Progenitor cell of endocrine pancreas (in vitro differentiated cells): ENCODE measurements at places on chromosomes 12 and 14. TPM values are rescaled to one million over a fixed set of nuclear protein-coding genes. Genes with fewer than 3 reads are reported as not detected.
A peak's percentile ranks its signal among the peaks of the same experiment; 100 is the strongest.

Gene CBLN3
- total RNA-seq = 1.5 and 1.9 TPM in 2 replicates

- peaks cover 33% of the 10 kb centered on the region for H3K27me3 ChIP-seq
- no peak overlapping the region for H3K27ac ChIP-seq
- DNase-seq = no peak
Measured at GRCh38 chr14:99380991-99381687, 99.5 kb downstream of the SETD3 start.

DNA sequence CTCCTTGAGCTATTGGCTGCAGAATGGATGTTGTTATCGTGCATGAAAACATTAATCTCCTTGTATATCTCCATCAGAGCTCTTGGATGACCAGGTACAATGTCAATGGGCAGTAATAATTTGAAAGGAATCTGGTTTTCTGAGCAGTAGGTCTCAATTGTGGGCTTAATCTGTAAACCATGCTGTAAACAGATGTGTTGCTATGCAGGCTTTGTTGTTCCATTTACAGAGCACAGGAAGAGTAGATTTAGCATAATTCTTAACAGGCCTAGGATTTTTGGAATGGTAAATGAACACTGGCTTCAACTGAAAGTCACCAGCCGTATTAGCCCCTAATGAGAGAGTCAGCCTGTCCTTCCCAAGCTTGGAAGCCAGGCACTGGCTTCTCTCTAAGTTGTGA lies 50.4 kb downstream of the ATG14 start:
- H3K4me1 ChIP-seq = no peaks in the 10 kb centered on the region
- H3K27me3 ChIP-seq = no peaks in the 10 kb centered on the region
- DNase-seq = no peak
- peaks cover 8% of the 10 kb centered on the region for H3K36me3 ChIP-seq

DNA sequence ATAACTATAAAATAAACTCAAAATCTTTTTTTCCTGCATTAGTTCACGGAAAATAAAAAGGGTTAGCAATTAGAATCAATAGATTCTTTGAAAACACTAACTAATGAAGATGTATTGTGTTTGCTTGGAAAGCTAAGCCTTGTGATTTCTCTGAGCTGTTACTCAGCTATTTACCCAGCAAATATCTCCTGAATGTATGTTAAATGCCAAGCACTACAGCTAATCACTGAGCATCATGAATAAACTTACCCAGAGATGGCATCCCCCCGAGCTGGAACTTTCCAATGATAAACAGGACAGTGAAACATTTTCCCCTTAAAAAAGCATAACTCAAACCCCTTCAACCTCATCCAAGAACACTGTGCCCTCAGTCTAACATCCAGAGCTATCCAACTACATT lies 71.2 kb downstream of the SLC2A13 start:
- H3K27ac ChIP-seq = peak overlapping the region; percentile 14
- H3K4me1 ChIP-seq = peaks cover 45% of the 10 kb centered on the region
- no peak overlapping the region for H3K4me3 ChIP-seq
- no peaks in the 10 kb centered on the region for H3K36me3 ChIP-seq
- DNase-seq = no peak

GRCh38 chr12:21773263-21773741 lies 1.2 kb downstream of the KCNJ8 start:
- H3K27me3 ChIP-seq = peaks cover 47% of the 10 kb centered on the region
- H3K4me1 ChIP-seq = peaks cover 9% of the 10 kb centered on the region
- no peaks in the 10 kb centered on the region for H3K36me3 ChIP-seq
- no peak overlapping the region for H3K27ac ChIP-seq
- DNase-seq = peak; percentile 19
- H3K4me3 ChIP-seq = peak overlapping the region; percentile 38

- no peak overlapping the region for H3K27ac ChIP-seq
- H3K4me3 ChIP-seq = no peak overlapping the region
- no peak for DNase-seq
Measured at GRCh38 chr14:81567302-81567701, 33.6 kb upstream of the SEL1L start.

Gene NXPH4
- 1.7 and 2.0 TPM in 2 replicates for total RNA-seq

GRCh38 chr12:42652048-42652447 lies 62.5 kb upstream of the PRICKLE1 start:
- H3K27me3 ChIP-seq = no peaks in the 10 kb centered on the region
- no peak overlapping the region for H3K27ac ChIP-seq
- no peak overlapping the region for H3K4me3 ChIP-seq
- H3K36me3 ChIP-seq = no peaks in the 10 kb centered on the region
- DNase-seq = no peak

DNA sequence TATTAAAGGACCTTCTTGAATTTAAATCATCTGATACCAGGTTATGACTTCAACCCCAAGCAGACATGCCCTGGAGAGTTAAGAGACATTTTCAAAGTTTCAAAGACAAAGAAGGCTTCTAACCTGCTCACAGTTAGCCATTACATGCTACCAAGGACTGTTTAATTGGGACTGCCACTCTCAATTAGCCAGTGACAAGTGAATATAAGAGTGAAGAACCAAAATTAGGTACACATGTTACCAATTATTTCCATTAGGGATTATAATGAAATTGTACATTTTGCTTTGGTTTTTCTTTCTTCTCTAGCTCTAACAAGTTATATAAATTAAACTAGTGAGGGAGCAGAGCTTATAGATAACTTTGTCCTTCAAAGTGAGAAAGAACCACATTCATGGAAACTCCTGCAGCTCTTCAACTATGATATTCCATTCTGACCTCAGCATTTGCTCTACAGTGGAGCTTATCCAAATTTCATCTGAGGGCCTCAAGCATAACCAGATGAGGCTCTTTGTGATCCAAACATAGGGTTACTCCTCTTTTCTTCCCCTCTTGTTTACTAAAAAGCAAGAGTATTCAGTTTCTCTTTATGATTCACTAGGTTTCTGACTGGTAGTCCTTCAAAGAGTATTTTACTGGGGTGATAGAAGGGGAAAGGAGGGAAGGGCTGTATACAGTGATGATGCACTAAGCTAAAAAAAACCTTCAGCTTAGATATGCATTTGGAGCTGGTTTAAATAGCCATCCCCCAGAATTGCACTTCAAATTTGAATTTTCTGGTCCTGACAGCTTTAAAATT lies 91.3 kb downstream of the DUSP6 start:
- no peak overlapping the region for H3K27ac ChIP-seq
- DNase-seq = no peak
- peaks cover 15% of the 10 kb centered on the region for H3K4me1 ChIP-seq
- H3K4me3 ChIP-seq = no peak overlapping the region

- DNase-seq = no peak
- H3K27ac ChIP-seq = no peak overlapping the region
- no peaks in the 10 kb centered on the region for H3K36me3 ChIP-seq
- H3K4me3 ChIP-seq = no peak overlapping the region
Measured at GRCh38 chr12:16062611-16063010, 151.5 kb downstream of the DERA start.

DNA sequence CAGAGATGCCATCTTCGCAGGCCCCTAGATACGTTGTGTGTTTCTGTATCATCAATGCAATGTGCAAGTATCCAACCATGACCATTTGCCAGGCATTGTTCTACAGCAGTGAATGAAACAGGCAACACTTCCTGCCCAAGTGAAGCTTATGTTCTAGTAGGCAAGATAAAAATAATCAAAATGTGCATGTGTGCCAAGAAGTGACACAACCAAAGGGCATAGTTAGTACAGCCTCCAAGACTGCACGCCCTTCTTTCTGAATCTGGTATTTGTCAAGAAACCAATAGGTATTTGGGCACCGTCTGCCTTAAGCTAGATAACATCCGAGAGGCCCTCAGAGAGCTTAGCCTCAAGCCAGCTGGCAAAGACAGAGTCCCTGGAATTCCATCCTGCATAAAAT lies 152.0 kb downstream of the TMEM132C start:
- DNase-seq = no peak
- H3K27me3 ChIP-seq = peaks cover 17% of the 10 kb centered on the region
- no peak overlapping the region for H3K4me3 ChIP-seq
- H3K36me3 ChIP-seq = no peaks in the 10 kb centered on the region
- no peak overlapping the region for H3K27ac ChIP-seq
- no peaks in the 10 kb centered on the region for H3K4me1 ChIP-seq

DNA sequence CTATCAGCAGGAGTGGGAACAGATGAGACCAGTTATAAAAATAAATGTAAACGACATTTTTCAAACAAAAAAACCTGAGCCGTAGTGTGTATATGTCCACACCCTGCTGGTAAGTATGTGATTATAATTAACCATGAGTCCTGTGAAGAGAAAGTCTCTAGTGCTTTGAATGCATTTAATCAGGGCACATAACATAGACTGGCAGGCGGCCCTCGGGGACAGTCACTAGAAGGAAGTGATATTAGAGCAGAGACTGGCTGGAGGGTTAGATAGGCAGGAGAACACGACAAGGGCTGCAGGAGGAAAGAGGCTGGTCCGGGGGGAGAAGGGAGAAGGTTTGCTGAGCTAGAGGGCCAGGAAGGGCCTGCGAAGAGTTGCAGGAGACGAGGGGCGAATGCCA lies 23.8 kb upstream of the ELK3 start:
- no peaks in the 10 kb centered on the region for H3K4me1 ChIP-seq
- H3K27me3 ChIP-seq = peaks cover 11% of the 10 kb centered on the region
- no peak overlapping the region for H3K4me3 ChIP-seq
- no peak overlapping the region for H3K27ac ChIP-seq
- no peak for DNase-seq
- no peaks in the 10 kb centered on the region for H3K36me3 ChIP-seq

DNA sequence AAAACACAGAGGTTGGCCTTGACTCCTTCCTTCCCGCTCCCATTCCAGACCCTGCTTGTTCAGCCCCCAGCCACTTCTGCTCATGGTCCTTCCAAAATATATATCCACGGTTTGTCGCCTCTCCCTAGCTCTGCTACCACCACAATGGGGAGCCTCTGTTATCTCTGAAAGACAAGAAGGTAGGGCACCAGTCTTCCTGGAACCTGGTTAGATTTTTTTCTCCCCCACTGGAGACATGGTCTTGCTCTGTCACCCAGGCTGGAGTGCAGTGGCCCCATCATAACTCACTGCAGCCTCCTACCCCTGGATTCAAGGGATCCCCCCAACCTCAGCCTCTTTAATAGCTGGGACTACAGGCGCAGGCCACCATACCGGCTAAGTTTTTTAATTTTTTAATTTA lies 95.7 kb downstream of the PTPN11 start:
- no peak for DNase-seq
- H3K4me1 ChIP-seq = no peaks in the 10 kb centered on the region
- no peaks in the 10 kb centered on the region for H3K36me3 ChIP-seq
- H3K4me3 ChIP-seq = no peak overlapping the region

DNA sequence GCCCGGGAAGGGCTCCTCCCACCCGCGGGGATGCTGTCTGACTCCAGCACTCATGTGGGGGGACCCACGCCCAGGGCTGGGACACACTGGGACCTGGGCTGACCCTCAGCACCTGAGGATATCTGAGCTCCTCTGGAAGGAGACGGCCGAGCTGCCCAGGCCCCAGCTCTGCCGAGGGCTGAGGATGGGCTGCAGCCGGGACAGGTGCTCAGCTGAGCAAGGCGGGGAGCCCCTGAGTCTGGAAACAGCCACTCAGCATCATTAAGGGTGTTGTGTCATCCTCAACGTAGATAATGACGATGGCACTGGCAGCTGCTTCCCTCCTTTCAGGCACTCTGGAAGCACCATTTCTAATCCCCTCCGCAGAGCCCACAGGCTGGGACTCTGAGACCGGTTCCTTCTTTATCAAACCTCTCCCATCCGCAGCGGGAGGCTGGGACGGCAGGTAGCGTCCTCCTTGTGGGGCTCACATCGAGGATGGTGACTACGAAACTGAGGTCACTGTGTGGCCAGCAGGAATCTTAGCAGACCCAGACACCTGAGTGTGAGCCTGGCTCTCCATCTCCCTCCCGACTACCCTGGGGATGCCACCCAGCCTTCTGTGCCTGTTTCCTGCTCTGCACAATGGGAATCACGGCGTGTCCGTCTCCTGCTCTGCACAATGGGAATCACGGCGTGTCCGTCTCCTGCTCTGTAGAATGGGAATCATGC lies 26.7 kb upstream of the SFSWAP start:
- no peak overlapping the region for H3K4me3 ChIP-seq
- DNase-seq = no peak
- peaks cover 25% of the 10 kb centered on the region for H3K27me3 ChIP-seq
- H3K36me3 ChIP-seq = no peaks in the 10 kb centered on the region

Gene ADCY6
- total RNA-seq = 120 and 128 TPM in 2 replicates

DNA sequence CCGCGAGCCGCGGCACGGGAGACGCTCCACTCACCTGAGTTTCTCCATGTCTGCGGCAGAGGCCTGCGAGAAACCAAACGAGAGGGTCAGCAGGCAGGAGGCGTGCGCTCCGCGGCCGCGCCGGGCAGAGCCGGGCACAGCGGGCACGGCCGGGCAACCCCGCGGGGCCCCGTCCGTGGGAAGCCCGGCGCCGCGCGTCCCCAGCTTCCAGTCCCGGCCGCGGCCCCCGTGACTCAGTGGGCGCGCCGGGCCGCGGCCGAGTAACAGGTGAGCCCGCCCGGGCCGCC lies 19.4 kb downstream of the BEGAIN start:
- DNase-seq = no peak
- H3K4me1 ChIP-seq = peaks cover 2% of the 10 kb centered on the region
- H3K27ac ChIP-seq = no peak overlapping the region
- H3K36me3 ChIP-seq = no peaks in the 10 kb centered on the region
- H3K4me3 ChIP-seq = no peak overlapping the region

DNA sequence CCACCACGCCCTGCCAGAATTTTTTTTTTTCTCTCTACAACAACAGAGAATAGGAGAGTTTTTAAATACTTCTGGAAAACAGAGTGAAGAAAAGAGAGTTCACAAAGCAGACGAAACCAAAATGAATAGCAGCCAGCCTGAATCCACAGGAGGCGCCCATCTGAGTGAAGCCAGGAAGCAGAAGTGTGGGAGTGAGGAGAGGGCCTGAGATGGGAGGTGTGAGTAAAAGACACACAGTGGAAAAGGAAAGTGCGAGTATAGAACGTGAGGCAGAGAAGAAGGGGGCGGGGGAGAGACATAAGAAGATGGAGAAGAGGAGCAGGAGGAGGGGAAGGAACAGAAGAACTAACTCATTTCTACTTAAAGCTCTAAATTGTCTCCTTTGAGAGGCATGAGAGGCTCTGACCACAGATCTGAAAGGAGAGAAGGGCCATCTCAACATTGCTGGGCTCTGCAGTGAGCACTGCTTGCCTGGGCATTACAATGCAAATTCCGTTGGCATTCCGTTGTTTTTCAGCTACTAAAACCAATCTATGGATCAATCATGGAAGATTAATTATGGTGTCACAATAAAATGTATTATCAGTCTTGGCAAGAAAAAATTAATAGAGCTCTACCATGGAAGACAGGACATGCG lies 140.1 kb upstream of the CPSF6 start:
- H3K4me3 ChIP-seq = no peak overlapping the region
- peak overlapping the region; percentile 35 for H3K27ac ChIP-seq
- peaks cover 3% of the 10 kb centered on the region for H3K27me3 ChIP-seq
- H3K36me3 ChIP-seq = no peaks in the 10 kb centered on the region

DNA sequence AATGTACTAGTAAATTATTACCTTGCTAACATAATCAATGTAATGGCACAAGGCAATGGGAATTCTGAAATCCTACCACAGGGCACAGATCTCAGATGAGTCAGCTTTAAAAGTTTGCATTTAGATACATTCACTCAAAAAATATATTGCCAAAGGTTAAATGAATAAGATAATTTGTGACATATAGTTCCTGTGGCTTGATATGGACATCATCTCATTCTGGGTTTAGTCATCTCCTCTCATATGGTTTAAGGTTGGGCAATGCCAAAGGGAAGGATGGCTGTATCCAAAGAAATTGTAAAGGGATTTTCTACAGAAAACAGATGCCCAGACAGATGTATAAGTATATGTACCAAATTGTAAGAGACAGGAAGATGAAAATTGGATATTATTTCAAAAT lies 1065.0 kb downstream of the LRFN5 start:
- H3K36me3 ChIP-seq = no peaks in the 10 kb centered on the region
- peaks cover 1% of the 10 kb centered on the region for H3K4me1 ChIP-seq
- no peaks in the 10 kb centered on the region for H3K27me3 ChIP-seq
- DNase-seq = no peak
- no peak overlapping the region for H3K27ac ChIP-seq
- no peak overlapping the region for H3K4me3 ChIP-seq

Gene P2RX2
- total RNA-seq = 0.19 TPM in 1 of 2 replicates, not detected in the other

- no peak overlapping the region for H3K27ac ChIP-seq
- peaks cover 5% of the 10 kb centered on the region for H3K27me3 ChIP-seq
Measured at GRCh38 chr14:57831981-57832380, 33.9 kb downstream of the SLC35F4 start.
